Heart left ventricle (tissue), 16 donors: ENCODE measurements at places on chromosomes 16 and 17. TPM values are rescaled to one million over a fixed set of nuclear protein-coding genes. Genes with fewer than 3 reads are reported as not detected.

Gene ZNF232
- total RNA-seq, result 6.2 TPM

Gene MRPL27
- 65.3 TPM for total RNA-seq

Gene HES7
- not detected for total RNA-seq

Gene TNFRSF13B
- not detected for total RNA-seq

Gene SSTR5
- total RNA-seq, result 20.1 TPM

Gene LHX1
- total RNA-seq, result not detected

Gene RHBDL3
- total RNA-seq, result 2.0 TPM

Gene PYY
- not detected for total RNA-seq

Gene KCNJ12
- 8.4 TPM for total RNA-seq

Gene PMP22
- total RNA-seq, result 421 TPM

Gene PSMD3
- total RNA-seq, result 98.4 TPM

Gene OR4D1
- not detected for total RNA-seq

Gene NPIPB9
- 0.75 TPM for total RNA-seq

Gene IFI35
- 13.3 TPM for total RNA-seq

Gene ARHGAP44
- total RNA-seq, result 7.1 TPM

DNA sequence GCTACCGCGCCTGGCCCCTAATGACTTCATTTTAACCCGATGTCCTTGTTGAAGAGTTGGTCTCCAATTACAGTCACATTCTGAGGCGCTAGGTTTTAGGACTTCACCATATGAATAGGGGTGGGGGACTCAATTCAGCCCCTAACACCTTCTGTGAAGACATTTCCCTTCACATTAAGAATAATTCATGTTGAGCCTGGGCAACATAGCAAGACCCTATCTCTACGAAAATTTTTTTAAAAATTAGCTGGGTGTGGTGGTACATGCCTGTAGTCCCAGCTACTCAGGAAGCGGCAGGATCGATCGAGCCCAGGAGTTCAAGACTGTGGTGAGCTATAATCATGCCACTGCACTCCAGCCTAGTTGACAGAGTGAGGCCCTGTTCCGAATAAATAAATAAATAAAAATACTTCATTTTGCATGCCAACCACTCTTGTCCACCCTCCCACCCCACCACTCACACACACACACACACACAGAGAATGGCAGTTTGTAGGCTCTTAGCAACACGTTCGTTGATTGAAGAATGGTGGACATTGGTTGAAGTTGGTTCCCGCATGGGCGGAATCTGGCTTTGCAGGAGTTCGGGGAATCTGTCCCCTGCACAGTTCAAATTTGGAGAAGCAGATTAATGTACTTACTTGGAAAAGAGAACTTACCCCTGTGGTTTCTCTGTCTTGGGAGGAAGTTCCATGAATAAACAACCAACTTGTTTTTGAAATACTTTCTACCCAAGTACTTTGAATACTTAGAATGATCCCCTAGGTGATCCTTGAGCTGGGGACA lies 27.8 kb upstream of the TVP23A start:
- no peak for DNase-seq

GRCh38 chr16:66223176-66223780 lies 143.2 kb upstream of the CDH5 start:
- DNase-seq, result no peak

GRCh38 chr16:30780549-30780948 lies 6.5 kb downstream of the ZNF629 start:
- DNase-seq, result no peak

- no peak for DNase-seq
Observed at GRCh38 chr17:31148205-31148604, 53.4 kb downstream of the NF1 start.

DNA sequence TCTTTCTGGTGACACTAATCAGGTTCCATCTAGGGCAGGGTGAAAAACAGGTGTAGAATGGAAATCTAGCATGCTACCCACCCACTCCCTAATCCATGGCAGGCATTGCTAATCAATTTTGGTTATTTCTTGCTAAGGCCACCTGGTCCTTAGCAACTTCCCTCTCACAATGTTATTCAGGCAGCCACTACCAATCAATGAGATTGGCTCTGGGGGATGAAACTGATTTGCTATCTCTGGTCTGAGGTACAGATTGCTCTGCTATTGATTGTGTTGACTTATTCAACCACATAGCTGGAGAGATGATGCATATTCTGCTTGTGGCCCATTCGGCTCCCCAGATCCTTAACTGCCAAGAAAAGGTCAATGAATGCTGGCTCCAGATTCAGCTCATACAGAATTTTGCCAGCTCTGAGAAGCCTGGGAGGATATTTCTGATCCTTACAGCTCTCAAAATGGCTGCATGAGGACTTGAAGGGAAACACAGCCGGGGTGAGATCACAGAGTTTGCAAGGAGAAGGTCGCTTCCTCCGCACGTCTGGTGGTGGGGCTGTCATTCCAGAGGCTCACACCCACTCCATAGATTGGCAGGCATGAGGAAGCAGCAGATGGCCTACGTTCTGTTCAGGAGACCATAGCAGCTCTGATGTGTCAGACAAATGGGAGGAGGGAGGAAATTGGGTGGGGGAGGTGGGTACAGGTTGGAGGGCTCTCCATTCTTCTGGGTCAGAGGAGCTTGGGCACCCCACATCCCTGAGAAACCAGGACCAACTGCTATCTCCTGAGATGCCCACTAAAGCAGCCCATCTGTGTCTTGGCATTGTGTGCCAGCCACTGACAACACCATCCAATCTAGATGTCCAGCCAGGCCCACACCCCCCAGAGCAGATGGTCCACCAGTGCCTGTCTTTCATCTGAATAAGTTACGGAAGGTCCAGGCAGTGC lies 22.3 kb downstream of the SEZ6 start:
- no peak for DNase-seq

GRCh38 chr17:65270499-65271253 lies 133.5 kb downstream of the RGS9 start:
- DNase-seq, result no peak

DNA sequence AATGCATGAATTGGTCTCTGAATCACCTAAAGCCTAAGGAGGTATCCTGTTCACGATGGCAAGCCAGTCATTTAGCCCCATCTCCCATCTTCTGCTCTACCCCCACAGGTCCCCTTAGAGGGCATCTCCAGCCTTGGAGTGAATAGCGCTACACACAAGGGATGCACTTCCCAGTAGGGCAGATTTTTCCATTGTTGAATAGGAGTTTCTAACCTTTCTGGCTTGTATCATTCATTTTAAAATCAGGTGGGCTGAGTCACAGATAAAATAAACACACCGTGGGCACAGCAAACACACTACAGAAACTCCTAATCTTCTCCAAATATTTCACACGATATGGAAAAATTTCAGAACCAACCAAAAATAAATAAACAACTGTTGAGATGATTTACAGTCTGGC lies 201.2 kb upstream of the NOG start:
- DNase-seq, result no peak

GRCh38 chr17:74520790-74521480 lies 10.3 kb downstream of the CD300LB start:
- DNase-seq, result no peak

GRCh38 chr17:72077326-72077960 lies 43.4 kb upstream of the SOX9 start:
- DNase-seq, result no peak

GRCh38 chr16:12546918-12547607 lies 256.6 kb downstream of the CPPED1 start:
- DNase-seq, result no peak

DNA sequence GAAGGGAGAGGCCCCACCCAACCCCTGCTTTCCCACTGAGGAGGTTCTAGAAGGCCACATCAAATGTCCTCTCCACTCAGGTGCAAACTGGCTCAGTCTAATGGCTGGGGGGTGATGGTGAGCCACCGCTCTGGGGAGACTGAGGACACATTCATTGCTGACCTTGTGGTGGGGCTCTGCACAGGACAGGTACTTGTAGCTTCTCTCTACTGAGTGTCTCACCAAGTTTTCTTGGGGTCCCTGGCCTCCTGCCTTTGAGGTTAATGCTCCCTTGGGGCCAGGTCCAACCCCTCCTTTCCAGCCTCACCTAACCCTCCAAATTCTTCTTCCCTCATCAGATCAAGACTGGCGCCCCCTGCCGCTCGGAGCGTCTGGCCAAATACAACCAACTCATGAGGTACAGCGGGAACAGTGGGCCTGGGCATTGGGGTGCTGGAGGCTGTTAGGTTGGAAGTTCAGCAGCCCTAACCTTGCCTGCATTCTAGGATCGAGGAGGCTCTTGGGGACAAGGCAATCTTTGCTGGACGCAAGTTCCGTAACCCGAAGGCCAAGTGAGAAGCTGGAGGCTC lies 5.7 kb downstream of the ENO3 start:
- peak; percentile 39 for DNase-seq

DNA sequence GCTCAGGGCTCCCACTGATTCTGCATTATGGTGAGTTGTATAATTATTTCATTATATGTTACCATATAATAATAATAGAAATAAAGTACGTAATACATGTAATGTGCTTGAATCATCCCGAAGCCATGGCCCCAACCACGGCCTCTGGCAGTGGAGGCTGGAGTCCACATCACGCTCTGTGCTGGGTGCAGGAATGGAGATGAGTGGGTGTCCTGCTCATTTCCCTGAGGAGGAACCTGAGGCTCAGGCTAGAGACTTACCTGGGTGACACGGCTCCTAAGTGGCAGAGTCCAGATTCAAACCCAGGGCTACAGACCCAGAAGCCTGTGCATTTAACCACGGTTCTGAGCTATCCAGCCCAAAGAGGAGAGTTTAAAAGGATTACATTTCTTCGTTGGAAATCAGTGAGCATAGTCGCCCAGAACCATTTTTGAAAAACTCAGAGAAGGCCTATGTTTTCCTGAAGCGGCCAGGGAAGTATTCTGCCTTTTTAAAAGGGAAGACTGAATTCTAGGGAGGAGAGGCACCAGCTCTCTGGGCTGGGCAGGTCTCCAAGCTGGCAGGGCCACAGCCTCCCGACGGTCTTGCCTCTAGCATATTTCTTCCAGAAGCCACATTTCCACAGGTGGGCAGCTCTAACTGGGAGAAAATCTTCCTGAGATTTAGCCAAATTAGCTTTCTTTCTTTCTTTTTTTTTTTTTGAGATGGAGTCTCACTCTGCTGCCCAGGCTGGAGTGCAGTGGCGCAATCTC lies 6.7 kb downstream of the IL4R start:
- no peak for DNase-seq

- no peak for DNase-seq
Observed at GRCh38 chr17:13420418-13420826, 181.3 kb downstream of the HS3ST3A1 start.

GRCh38 chr16:60459463-60459862 lies 1576.8 kb downstream of the CDH8 start:
- no peak for DNase-seq

GRCh38 chr16:47236716-47237115 lies 93.0 kb upstream of the NETO2 start:
- DNase-seq, result no peak

DNA sequence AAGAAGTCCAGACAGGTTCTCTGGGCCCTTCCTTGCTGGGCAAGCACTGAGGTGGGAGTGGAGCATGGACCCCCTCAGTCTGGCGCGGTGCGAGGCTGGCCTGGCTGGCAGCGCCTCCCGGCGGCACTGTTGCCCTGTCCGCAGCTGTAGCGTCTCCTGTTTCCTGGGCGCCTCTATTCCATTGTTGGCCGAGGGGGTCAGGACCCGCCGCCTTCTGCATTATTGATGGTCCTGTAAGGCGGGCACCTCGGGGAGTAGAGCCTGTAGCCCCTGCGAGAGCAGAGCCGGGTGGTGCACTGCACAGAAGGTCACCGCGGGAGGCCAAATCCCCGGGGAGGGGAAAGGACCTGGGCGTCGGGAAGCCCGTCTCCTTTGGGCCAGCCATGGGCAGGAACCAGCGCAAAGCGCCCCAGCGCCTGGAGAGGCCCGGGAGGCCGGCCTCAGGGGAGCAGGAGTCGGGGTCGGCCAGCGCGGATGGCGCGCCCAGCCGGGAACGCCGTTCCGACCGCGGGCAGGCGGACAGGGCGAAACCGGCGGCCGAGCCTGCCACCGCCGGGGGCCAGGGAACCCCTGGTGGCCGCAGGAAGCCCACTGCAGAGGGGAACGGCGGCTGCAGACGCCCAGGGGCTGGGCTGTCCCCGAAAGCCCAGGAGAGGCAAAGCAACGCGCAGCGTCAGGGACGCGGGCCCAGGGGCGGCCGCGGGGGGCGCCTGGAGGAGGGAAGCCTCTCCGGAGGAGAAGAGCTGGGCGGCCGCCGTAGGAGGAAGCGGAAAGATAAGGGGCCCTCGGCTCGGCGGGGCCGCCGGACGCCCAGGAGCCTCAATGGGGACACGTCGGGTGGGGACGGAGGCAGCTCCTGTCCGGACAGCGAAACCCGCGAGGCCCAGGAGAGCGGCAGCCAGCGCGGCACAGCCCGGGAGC lies at the start of gene MYO15B:
Gene MYO15B (plus strand): TSS at position 126 of the 921 bp plus-strand sequence. CDS start 258 bp downstream, at position 384.
- peak; percentile 90 for DNase-seq

- DNase-seq, result peak; percentile 31
Observed at GRCh38 chr16:88045820-88046303, 94.6 kb downstream of the BANP start.

DNA sequence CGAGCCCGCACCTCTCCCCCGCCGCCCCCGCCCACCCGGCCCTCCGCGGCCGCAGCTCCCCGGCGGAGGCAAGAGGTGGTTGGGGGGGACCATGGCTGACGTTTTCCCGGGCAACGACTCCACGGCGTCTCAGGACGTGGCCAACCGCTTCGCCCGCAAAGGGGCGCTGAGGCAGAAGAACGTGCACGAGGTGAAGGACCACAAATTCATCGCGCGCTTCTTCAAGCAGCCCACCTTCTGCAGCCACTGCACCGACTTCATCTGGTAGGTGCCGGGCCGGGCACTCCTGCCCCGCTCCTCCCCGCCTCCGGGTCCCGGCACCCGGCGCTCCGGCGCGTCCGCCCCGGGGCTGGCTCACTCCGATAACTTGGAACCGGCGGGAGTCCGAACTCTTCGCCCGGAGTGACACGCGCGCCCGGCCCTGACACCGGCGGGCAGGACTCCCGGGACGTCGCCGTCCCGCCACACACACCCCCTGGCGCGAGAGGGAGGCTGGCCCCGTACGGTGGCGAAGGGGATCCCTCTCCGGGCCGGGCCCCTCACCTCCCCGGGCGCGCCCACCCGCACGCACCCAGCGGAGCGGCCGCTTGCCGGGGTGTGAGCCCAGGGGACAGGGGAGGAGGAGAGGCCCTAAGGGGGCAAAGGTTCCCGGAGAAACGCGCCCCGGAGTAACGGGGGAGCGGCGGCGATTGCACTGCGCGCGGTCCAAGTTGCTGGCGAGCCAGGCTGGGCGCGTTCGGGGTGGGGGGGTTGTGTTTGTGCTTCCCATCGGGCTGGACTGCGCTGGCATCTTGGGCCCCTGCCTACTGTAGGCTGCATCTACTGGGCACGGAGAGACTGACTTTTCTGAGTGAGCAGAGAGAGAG lies 581 bp downstream of the PRKCA start:
- peak; percentile 53 for DNase-seq

GRCh38 chr17:37789021-37789565 lies 44.2 kb upstream of the HNF1B start:
- no peak for DNase-seq
